Activated T-cell treated with anti-CD3 and anti-CD28 coated beads, Interleukin-2, amount 50 U/mL, for 72 hours (primary cell): ENCODE measurements at places on chromosomes 1 and 21. TPM values are rescaled to one million over a fixed set of nuclear protein-coding genes. Genes with fewer than 3 reads are reported as not detected.
A peak's percentile ranks its signal among the peaks of the same experiment; 100 is the strongest.

DNA sequence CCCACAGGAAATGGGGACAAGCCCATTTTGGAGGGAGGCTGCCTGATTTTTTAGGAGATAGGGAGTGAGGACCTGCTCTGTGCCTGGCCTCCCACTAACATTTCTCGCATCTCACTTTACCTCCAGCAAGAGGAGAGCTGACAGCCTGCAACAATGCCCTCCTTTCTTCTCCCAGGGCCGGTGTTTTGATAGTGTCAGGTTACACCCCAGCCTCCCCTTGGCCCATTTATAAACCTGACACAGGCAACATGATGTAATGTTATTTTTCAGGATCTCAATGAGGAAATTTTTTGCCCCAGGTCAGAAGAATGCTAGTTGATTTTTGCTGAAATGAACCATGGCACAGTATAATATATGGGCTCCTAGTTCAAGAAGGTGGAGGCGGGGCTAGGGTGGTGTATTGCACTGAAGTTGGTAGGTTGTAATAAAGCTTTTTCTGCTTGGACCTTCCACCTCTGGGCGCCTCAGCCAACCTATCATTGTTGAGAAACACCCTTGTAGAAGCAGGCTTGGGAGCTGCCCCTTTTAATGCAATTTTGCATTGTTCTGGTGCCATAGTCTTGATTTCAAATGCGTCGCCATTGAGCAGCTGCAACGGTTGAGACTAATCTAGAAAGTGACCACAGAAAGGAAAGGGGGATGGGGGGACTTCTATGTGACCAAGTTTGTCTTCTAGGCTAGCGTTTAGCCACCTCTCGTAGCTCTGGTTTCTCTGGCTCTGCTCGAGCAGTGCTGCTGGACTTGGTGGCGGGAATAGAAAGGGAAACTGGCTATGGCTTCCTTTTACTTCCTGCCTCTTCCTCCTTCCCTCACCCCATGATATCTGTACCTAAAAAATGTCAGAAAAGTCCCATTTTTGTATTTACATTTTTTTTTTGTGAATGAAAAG is 53.0 kb downstream of the PBX1 start:
- no peak for DNase-seq

GJB3 gene
- total RNA-seq, result not detected

- DNase-seq, result no peak
Observed at GRCh38 chr1:161999301-162000052, 24.2 kb downstream of the OLFML2B start.

DNA sequence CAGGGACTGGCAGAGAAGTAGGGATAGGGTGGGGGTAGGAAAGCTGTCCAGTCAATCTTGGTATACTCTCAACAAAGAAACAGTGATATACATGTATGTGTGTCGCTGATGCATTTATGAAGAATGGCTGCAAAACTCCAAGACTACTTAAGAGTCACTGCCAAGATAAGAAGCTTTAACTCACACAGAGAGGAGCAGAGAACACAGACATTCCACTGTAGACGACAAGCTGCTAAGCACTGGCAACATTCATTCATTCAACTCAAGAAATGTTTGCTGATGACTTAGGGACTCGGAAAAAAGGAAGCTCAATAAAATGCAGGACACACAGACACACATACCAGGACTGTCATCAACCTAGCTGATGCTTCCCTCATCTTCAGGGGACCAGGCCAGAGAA is 5.5 kb downstream of the CTNNBIP1 start:
- no peak for DNase-seq

GUK1 gene
- 130 TPM for total RNA-seq

DNA sequence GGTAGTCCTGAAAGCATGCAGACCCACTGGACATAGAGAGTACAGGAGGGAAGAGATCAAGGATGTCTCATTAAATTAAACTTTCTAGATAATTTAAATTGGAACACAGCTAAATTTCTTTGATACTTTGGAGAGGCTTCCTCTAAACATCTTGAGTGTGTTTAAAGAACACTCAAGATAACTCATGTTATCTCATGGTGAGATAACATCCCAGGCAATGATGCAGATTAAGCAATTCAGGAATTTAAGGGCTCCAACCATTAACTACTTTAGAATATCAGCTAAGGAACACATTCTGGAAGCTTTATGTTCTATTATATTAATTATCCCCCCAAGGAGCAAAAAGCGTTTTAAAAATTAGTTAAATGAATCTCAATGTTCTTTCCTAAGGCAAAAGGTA is 289.2 kb upstream of the RUNX1 start:
- DNase-seq, result no peak

DNA sequence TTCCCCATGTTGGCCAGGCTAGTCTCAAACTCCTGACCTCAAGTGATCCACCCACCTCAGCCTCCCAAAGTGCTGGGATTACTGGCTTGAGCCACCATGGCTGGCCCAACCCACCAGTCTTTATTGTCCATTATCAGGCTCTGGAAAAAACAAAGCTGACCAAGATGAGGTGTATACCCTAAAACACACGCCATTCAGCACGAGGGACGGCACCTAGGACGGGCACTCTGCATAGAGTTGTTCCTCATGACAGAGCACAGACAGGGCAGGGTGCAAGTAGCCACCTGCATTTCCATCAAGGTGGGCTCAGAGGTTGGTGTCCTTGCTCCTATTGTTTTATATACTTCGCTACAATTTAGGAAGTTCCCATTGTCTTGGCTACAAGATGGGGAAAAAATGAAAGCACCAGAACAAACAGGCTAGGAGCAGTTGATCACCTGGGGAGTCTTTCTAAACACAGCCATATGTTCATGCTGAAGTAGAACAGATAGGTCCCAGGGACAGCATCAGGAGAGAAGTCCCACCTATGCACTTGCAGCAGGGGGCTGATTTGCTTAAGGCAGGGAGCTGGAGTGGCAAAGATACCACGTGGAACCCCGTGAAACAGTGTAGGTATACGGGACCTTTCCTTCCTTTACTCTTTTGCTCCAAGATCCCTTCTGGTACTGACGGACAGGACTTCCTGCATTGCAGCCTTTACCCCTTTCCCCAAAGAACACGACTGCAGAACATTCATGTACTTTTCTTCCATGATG is 4.5 kb downstream of the KRTCAP2 start:
- DNase-seq, result no peak

EPHB2 gene
- not detected for total RNA-seq

DNA sequence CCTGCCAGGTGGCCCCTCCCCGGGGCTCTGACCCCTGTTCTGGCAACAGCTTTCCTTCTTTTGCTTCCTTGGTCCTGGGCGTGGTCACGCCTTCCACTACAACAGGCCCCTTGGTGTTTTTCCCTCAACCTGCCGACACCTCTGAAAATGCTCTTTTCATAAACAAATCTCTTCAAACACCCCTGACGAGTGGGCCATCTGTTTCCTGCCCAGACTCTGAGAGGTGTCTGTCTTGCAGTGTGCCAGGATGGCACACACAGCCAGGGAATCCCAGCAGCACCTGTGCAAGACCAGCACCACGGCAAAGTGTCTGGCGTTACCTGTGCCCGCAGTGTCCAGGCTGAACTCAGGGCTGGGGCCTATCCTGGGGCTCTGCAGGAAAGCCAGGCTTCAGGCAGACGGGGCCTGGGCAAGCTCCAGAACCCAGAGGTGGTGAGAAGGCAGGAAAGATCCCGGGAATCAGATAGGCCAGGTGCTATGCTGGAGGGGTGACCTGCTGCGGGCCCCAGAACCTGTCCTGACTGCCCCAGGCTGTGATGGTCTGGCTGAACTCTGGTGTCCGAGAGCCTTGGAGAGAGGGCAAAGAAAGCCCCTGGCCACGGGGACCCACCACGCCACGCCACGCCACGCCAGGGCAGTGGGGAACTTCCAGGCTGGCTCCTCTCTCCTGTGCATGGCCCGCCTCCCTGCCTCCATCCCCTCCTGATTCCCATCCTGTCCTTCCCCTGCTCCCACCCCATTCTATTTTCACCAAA is 88.9 kb downstream of the SIK1 start:
- DNase-seq, result no peak

GRCh38 chr21:15139898-15140297 is 75.1 kb upstream of the NRIP1 start:
- no peak for DNase-seq

DNA sequence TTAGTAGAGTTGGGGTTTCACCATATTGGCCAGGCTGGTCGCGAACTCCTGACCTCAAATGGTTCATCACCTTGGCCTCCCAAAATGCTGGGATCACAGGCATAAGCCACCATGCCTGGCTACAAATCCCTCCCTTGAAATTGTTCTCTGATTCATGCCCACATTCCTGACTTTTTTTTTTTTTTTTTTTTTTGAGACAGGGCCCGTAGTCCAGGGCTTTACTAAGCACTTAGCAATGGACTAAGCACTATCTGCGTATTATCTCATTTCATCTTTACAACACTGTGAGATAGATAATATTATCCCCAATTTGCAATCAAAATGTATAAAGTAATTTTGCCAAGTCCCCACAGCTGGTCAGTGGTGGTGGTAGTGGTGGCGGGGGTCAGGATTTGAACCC is 58.9 kb downstream of the VWA5B1 start:
- DNase-seq, result no peak

DNA sequence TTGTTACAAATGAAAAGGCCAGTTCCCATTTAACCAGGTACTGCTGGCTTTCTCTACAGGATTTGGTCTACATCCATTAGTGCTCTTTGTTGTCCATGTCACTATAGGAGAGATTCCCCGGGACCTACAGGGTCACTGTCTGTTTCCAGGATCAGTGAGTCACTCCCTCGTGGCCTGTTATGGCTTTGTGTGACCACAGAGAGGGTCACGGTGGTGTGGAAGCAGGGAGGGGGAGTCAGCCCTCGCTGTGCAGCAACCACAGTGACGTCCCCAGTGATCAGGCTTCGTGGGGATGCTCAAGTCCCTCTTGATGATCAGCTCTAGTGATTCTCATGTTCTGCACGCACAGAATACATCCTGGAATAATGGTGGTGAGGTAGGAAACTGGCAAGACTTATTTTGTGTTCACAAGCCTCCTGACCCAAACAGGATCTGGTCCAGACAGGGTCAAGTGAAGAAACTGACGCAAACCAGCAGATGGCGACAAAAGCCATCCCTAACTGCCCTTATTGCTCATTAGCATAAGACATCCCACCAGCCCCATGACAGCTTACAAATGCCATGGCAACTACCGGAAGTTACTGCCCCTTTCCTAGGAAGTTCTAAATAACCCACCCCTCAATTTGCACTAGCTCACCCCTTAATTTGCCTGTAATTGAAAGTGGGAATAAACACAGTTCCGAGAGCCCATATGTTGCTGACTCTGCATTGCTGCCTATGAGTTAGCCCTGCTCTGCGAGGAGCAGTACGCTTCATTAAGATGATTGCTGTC is 98.5 kb downstream of the DISC1 start:
- DNase-seq, result peak; percentile 22

DNA sequence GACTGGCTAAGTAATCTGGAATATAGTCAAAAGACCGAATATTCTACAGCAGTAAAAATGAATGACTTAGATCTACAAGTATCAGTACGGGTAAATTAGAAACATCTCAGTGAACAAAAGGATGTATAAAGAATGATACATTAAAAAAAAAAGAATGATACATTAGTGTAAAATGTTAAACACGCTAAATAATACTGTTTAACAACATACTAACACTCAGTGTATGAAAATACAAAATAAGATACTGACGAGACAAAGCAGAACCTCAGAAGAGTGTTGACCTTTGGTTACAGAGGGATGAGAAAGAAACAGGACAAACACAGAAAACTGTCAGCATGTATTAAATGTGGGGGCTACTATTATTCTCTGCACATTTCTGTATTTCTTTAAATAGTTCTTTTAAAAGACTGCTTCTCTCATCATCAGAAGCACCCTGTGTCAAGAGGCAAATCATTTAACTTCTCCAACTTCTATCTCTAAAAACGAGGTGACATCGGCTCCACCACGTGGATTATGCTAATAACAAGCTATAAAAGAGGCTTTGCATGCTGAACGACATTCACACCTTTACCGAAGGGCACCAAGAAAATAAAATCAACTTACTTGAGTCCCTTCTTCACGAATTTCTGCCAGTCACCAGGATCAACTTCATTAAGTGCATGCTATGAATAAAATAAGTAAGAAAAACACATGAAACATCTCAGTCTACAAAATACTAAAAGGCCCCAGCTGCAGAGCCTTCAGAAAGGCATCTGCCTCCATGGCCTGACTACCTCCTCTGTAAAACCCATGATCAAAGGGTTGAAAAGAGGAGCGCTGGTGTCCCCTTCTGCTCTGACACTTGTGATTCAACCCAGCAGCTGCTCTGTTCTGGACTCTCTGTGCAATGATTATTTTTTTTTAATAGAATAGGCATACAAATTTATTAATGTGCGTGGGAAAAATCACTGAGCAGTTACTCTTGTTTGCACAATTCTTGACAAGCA is 42.5 kb downstream of the MRAP start:
- DNase-seq, result no peak

GRCh38 chr1:24157918-24158481 is 15.1 kb upstream of the IL22RA1 start:
- no peak for DNase-seq

HFM1 gene
- total RNA-seq, result not detected

DNA sequence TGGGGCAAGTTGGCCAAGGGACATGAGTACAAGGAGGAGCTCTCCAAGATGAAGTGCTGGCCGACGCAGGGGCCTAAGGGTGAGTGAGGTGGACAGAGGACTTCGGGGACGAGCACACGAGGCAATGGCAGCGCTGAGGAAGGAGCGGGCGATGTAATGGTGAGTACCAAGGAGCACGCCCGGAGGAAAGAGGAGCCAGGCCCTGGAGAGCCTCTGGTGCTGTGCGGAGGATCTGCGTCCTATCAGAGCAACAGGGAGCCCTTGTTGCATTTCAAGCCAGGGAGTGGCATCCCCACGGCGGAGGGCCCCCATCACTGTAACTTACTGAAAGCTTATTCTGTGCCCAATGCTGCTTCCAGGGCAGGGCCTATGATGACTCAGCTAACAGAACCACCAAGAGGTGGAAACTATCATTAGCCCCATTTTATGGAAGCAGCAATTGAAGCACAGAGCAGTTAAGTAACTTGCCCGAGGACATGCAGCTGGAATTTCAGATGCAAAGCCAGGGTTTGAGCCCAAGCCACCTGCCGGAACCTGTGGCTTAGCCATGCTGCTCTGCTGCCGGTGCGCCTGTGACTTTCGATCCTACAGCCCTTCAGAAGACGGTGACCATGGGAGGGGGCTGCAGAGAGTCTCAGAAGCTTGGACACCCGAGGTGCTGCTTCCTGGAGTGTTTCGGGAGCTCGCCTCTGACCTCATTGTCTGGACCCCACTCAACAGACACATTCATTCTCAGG is 17.6 kb upstream of the AJAP1 start:
- no peak for DNase-seq

DNA sequence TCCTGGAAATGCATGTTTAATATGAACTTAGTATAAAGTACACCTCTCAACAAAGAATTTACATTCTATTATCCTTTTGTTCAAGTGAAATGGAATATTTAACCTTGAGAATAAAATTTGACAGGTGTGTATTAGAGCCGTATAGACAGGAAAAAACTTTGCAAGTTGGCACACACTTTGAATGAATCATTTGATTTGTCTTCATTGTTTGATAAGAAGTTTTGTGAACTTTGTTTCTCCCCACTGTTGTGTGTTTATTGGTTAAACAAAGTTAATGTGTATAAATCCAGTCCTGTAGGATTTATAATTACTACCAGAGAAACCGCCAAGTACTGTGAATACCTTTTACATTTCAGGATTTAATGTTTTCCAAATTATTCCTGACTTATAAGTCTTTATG is 2.0 kb downstream of the SYDE2 start:
- no peak for DNase-seq

- no peak for DNase-seq
Observed at GRCh38 chr1:6628971-6629479, 4.4 kb downstream of the THAP3 start.
